ENCODE measurements at places on chromosomes 6 and 20.

GRCh38 chr20:47334022-47334551 lies 22.4 kb downstream of the ZMYND8 start:
- DNase-seq: no peak

- DNase-seq: no peak
Observed at GRCh38 chr6:133621751-133622150, 267.2 kb upstream of the TCF21 start.

DNA sequence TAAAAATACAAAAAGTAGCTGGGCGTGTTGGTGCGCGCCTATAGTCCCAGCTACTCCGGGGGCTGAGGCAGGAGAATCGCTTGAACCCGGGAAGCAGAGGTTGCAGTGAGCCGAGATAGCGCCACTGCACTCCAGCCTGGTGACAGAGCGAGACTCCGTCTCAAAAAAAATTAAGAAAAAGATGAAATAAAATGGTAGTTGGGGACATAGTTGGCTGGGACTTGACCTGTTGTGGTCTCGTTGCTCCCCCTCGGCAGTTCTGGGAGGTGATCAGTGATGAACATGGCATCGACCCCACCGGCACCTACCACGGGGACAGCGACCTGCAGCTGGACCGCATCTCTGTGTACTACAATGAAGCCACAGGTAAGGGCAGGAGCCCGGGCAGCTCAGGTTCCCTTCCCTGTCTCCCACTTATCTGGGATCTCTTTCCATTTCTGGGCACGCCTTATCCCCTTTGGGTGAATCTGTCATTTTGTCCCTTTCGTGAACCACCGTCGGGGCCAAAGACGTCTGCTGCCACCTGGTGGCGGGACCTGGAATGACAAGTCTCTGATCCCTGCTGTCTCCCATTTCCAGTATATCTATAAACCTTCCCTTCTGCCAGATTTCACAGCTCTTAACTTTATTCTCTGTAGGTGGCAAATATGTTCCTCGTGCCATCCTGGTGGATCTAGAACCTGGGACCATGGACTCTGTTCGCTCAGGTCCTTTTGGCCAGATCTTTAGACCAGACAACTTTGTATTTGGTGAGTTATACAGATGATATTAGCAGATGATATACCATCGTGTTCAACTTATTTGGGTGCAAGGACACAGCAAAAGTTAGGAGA lies 2.3 kb downstream of the TUBB start:
- DNase-seq: peak; percentile 82

DNA sequence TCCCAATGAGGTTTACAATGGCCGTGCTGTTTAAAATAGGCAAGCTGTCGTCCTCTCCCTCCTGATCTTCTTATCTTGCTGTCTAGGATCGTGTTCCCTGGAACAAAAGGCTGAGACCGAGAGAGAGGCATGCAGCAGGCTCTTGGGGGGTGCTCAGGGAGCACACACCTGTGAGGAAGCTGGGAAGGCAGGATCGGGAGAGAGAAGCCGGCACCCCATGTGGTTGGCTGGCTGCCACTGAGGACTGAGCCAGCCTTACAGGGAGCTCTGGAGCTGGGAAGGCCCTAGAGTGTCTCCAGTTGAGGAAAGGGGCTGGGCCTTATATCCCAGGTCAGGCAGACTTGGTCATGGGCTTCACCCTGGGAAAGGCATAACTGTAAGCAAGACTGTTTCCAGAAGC lies 184.2 kb downstream of the LY86 start:
- no peak for DNase-seq

- peak; percentile 18 for DNase-seq
Observed at GRCh38 chr20:62860924-62861691, 514 bp downstream of the TCFL5 start.

DNA sequence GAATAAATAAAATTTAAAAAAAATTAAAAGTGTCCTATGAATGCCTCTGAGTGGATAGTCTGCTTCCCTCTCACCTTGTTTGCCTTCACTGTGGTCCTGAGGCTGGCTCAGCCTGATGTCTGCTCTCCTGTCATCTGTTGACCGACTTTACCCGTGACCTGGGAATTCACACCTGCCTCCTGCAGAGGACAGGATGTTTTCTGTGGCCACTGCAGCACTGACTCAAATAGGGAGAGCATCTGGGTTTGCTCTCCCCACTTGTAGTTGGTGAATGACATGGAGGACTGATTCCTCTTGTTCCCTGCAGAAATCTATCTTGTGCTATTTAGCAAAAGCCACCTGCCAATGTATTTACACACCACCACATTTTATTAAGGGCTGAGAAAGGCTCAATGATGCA lies 52.4 kb upstream of the ERVFRD-1 start:
- DNase-seq: no peak

- DNase-seq: no peak
Observed at GRCh38 chr20:32667027-32667426, 6.7 kb downstream of the C20orf203 start.

- DNase-seq: no peak
Observed at GRCh38 chr6:13453771-13454251, 33.6 kb downstream of the GFOD1 start.

- no peak for DNase-seq
Observed at GRCh38 chr20:63696628-63697356, at the start of gene TNFRSF6B. TNFRSF6B (plus strand) TSS chr20:63696652; CDS start chr20:63696768, 116 bp downstream.

- no peak for DNase-seq
Observed at GRCh38 chr20:1805161-1805581, 90.0 kb upstream of the SIRPA start.

GRCh38 chr6:27188885-27189418 lies 58.5 kb upstream of the PRSS16 start:
- peak; percentile 15 for DNase-seq

GRCh38 chr20:5212907-5213487 lies 86.2 kb downstream of the CDS2 start:
- no peak for DNase-seq

DNA sequence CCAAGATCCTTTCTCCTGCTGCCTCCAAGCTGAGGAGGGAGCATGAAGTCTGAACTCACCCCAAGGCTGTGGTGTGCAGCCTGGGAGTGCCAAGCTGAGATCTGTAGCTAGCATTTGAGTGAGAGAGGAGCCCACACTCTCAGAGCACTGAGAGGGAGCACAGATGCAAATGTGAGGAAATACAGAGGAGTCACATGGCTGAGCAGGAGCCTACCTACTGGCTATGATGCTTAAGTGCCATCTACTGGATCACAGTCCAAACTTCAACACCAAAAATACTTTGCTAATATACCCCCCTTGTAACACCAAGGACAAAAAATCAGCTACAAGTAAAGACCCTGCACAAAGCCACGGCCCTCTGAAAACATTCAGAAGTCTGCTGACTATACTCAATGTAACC lies 94.4 kb upstream of the IMPG1 start:
- no peak for DNase-seq

- no peak for DNase-seq
Observed at GRCh38 chr6:127317388-127318128, 25.9 kb downstream of the ECHDC1 start.

DNA sequence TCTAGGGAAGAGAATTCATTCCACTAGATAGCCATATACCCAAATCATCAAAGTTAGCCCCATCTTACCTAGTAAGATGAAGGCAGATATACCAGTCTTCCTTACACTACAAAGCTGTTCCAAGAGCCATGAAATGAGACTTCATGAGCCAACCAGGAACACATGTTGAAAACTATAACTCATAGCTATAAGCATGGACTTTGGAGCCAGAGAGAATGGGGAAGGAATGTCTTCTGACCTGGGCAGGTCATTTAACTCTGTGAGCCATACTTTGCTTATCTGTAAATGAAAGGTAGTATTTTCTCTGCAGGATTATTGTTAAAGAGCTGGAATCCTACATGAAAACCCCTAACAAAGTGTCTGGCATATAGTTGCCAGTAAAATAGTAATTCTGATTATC lies 27.3 kb downstream of the ADGRF5 start:
- no peak for DNase-seq

DNA sequence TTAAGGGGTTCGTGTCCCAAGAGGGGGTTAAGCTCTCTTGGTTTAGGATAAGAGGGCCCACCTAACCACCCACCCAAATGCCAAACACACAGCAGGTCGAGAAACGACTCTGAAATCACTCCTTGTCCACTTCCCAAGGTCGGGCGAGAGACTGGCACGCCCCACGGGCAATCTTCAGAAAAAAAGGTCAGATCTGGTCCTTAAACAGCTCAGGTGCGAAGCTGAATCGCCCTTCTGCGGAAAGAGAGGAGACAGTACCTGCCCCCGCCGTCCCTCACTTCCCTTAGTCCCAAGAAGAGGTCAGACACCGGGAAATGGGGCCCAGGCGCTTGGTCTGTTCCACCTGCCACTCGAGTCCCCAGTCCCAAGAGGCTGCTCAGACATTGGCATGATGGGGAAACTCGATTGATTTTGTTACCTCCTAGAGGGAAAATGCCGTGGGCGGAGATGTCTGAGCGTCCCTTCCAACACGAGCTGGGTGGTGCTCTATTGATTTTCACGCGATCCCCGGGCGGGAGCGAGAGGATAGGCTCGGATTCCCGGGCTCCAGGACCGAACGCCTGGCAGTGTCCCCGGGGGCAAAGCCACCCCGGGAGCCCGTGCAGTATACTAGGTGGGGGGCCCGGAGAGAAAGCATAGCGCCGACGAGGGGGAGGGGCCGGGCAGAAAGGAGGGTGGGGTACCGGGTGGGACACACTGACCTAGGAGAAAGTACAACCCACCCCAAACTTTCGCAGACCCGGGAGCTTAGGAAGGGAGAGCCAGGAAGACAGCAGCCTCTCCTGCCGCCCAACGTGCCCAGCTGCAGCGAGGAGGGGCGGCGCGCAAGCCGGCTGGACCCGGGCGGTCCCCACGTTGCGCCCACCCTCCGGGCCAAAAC lies 1.1 kb upstream of the SAMD5 start:
- no peak for DNase-seq

All from T-cell (primary cell).